ENCODE measurements at places on chromosomes 3 and 15. TPM values are rescaled to one million over a fixed set of nuclear protein-coding genes. Genes with fewer than 3 reads are reported as not detected.
A peak's percentile ranks its signal among the peaks of the same experiment; 100 is the strongest.

The GPR176 gene
- total RNA-seq = 8.6 TPM

The SLC27A2 gene
- not detected for total RNA-seq

The PSTPIP1 gene
- 10.0 TPM for total RNA-seq

The MKRN3 gene
- total RNA-seq = 0.21 TPM

The MKRN2OS gene
- not detected for total RNA-seq

The AMIGO3 gene
- not detected for total RNA-seq

The GRAMD2A gene
- 0.67 TPM for total RNA-seq

The MUSTN1 gene
- total RNA-seq = not detected

The ABHD17C gene
- total RNA-seq = 7.5 TPM

The FAM227B gene
- 15.7 TPM for total RNA-seq

The UQCC5 gene
- 86.6 TPM for total RNA-seq

The ADGRG7 gene
- not detected for total RNA-seq

The OR5K2 gene
- not detected for total RNA-seq

DNA sequence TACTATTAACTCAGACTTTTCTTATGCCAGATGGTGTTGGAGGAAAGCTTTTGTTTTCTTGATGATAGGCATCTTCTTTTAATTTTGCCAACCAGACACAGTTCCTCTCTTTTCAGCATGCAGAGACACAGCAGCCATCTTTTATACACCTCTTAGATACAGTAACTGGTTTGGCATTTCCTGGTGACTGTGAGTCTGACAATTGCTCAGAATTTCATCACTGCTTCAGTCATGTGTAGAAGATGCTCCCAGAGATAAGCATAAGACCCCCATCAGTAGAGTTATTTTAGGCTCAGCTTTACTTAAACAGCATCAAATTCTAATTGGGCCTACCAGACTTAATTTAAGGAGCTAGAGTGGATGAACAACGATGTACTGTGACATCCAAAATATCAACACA lies 779.0 kb downstream of the SQOR start:
- DNase-seq = no peak

DNA sequence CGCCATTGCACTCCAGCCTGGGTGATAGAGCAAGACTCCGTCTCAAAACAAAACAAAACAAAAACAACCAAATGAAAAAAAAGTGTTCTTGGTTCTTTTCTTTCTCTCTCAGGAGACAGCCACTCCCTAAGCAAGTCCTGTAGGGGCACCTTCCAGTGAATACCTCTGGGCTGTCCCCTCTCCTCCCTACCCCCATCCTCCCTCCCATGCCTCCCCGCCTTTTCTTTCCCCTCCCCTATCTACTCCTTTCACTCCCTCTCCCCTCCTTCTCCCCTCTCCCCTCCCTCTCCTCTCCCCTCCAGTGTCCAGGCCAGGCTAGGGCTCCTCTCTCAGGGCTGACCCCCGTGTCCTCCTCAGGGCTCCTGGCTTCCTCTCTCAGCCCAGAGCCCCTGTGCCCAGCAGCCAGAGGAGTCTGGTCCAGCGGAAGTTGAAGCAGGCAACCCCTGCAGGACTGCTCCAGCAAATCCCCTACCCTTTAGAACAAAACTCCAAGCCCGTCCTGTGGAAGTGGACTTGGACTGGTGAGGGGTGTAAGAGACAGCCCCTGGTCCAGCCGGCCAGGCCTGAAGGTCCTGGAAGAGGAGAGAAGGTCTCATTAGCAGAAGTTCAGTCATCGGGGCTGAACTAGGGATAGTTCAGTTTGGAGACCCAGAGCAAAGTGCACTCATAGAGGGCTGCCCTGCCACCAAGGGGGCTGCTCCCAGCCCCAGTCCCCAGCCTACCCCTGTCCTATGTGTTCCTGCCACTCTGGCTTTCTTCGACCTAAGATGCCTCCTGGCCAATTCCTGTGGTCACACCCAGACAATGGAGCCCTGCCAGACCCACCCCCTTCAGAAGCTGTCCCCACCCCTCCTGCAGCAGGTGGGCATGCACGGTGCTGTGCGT lies 79.8 kb upstream of the IQSEC1 start:
- no peak for DNase-seq

DNA sequence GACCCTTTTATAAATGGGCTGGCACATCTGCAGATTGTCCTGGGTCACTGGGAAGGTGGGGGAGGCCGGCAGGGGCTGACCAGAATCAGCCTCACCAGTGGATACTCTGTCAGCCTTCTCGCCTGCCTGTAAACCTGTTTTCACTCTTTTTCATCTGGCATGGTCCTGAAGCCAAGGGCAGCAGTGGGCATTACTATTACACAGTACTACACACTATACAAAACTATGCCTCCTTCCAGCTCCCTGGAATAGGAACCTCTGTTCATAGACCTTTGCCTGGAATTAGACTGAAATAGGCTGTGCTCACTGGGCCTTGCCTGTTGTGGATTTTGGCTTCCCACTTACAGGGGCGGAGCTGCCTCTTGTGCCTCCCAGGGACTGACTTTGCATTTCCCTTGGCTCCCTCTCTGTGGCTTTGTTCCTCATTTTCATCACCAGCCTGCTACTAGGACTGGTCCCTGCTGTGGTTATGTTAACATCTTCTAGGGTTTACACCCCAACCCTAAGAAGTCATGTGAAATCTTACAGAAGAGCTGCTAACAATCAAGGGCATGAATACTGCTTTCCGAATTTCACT lies 120.7 kb downstream of the FNDC3B start:
- peak; percentile 44 for DNase-seq

DNA sequence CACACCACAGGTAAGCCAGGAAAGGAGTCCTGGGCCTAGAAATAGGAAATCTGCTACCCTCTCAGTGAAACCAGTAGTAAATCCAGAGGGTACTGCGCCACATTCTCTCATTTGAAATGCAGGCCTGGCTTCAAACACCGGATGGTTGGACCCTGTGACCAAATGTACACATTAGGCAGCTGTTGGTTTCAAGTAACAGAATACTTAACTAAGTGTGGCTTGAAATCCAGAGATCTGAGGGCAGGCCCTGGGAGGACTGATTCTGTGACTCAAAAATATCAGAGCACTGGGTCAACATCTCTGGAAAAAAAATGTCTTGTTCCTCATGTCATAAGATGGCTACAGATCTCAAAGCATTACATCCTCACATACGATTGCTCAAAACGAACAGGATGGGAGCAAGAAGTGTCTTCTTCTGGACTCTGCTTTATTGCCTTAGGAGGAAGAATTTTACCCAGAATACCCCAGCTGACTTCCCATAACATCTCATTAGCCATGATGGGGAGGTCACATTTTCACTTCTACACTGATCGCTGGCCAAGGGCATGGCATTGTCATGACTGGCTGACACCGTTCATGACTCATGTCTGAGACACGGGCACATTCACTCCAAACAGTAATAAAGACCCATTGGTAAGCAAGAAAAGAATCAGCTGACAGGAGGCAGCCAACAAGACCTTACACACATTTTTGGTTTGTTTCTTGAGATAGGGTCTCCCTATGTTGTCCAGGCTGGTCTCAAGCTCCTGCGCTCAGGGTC lies 166.0 kb downstream of the ARRDC4 start:
- DNase-seq = no peak

GRCh38 chr3:41467481-41467880 lies 268.2 kb downstream of the CTNNB1 start:
- DNase-seq = no peak

DNA sequence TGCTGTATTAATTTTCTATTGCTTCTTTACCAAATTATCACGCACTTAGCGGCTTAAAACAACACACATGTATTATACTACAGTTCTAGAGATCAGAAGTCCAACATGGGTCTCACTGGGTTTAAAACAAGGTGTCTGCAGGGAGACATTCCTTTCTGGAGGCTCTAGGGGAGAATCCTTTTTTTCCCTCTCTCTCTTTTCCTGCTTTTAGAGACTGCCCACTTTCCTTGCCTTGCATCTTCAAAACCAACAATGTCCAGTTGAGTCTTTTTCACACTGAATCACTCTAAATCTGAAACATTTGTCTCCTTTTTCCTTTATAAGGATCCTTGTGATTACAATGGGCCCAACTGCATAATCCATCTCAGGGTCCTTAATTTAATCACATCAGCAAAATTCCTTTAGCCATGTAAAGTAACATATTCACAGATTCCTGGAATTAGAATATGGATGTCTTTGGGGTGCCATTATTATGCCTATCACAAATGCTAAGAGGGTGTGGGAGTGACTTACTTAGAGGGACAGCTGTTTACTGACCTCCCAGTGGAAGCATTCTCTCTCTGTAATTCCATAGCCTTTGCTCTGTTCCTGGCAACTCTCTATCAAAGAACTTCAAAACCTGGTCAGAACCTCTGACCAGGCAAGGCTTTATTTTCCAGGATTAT lies 21.8 kb downstream of the CD200 start:
- no peak for DNase-seq

GRCh38 chr3:146540236-146540635 lies 4.2 kb downstream of the PLSCR1 start:
- DNase-seq = no peak

GRCh38 chr3:26721047-26721446 lies 98.5 kb downstream of the LRRC3B start:
- DNase-seq = no peak

GRCh38 chr15:44666210-44667038 lies 3.0 kb upstream of the SPG11 start:
- DNase-seq = no peak

- DNase-seq = no peak
Observed at GRCh38 chr15:91878319-91878870, 24.9 kb downstream of the SLCO3A1 start.

- DNase-seq = no peak
Observed at GRCh38 chr15:90037961-90038631, 37.0 kb downstream of the ZNF710 start.

DNA sequence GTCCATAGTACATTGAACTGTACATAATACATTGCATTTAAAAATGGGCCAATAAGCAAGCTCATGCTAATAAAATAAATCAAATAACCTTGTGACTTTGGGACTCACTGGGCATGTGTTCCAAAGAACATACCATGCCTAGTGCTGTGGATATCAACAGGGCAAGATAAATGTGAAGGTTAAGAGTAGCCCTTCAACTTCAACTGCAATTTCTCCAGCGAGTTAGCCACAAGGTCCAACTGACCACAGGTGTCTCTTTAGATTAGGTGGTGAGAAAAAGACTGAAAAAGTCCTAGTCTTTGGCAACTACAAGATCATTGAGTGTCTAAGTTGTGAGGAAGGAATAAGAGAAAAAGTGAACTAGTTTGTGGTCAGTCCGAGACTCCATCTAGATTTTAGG lies 78.3 kb upstream of the ATP11B start:
- DNase-seq = no peak

- no peak for DNase-seq
Observed at GRCh38 chr15:66943456-66944095, 121.8 kb upstream of the SMAD3 start.

DNA sequence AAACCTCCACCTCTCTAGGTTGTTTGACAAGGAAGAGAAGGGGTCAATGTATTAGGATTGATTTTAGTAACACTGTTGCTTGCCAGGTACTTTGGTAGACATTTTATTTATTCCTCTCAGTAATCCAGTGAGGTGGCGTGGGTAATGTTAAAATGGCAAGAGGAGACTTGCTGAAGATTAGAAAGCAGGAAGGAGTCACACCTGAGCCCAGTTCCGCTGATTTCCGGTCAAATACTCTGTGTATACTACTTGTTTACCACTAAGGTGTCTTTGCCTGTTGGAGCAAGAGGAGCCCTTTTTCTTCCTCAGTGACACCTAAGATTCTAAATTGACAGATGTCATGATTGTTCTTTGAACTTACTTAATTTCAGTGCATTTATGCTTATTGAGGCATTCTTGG lies 1.7 kb downstream of the OXNAD1 start:
- no peak for DNase-seq

DNA sequence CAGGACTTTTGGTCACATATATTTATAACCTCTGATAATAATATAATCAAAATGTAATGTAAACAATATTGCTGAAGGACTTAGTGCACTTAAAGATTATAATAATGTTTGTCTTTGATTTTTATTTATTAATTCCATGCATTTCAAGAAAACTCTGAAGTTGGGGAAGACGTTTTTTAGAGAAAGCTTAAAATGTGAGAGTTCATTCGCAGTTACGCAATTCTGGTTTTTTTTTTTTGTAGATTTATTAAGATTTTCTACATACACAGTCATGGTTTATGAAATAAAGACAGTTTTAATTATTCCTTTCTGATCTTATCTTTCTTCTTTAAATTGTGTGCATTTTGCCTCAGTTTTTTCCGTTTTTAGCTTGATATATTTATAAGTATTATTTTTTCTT lies 204.7 kb downstream of the EPHA3 start:
- DNase-seq = no peak

- DNase-seq = no peak
Observed at GRCh38 chr3:38836561-38836960, 20.5 kb upstream of the SCN10A start.

GRCh38 chr3:79125313-79125984 lies 642.3 kb downstream of the ROBO1 start:
- no peak for DNase-seq

DNA sequence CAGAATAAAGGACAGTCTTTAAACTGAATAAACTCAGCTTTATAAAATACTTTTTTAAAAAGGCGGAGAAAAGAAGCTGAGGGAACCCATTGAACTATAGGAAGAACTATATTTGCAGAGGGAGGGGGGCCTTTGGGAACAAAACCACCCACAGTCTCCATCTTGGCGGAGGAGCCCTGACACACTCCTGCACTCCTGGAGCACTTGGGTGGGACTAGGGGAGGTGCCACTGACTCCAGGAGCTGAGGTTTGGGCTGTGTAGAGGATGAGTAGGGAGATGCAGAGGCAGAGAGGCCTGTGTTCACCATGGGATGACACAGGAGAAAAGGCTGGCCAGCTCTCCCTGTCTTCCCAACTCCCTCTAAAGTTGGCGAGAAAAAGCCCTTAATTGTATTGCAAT lies 35.8 kb downstream of the IFT122 start:
- DNase-seq = no peak

DNA sequence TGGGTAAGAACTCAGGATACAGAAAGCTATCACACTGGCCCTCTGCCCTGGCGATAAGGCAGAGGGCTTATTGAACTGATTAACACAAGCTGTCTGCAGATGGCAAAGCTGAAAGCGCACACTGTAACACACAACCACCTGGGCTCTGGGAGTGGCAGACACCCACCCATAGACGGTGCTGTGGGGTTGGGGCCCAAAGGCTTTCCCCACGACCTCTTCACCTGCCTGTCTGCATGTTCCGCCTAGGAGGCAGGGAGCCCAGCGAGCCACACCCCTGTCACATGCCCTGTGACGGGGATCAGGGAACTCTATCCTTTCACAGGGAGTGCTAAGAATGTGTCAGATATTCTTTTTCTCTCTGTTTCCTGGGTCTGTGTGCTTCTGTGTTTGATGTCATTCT lies 12.1 kb upstream of the TFG start:
- DNase-seq = no peak

DNA sequence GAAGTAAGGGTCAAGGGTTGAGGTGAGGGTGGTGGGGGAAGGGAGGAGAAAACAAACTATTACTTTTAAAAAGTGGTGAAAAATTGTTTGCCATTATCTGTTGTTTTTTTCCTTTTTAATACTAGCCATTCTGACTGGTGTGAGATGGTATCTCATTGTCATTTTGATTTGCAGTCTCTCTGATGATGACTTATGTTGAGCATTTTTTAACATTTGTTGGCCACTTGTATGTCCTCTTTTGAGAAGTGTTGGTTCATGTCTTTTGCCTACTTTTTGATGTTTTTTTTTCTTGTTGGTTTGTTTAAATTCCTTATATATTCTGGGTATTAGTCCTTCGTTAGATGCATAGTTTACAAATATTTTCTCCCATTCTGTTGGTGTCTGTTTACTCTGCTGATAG lies 185.9 kb upstream of the ANKRD28 start:
- no peak for DNase-seq

GRCh38 chr3:89494734-89495133 lies 387.3 kb downstream of the EPHA3 start:
- DNase-seq = no peak

GRCh38 chr15:94107652-94108051 lies 123.7 kb upstream of the MCTP2 start:
- no peak for DNase-seq

- no peak for DNase-seq
Observed at GRCh38 chr3:72224804-72225509, 440.0 kb upstream of the PROK2 start.

All from uterus (tissue), 4 donors.